HCEC 1CT (cell line): ENCODE measurements at places on chromosomes 5 and 9.

DNA sequence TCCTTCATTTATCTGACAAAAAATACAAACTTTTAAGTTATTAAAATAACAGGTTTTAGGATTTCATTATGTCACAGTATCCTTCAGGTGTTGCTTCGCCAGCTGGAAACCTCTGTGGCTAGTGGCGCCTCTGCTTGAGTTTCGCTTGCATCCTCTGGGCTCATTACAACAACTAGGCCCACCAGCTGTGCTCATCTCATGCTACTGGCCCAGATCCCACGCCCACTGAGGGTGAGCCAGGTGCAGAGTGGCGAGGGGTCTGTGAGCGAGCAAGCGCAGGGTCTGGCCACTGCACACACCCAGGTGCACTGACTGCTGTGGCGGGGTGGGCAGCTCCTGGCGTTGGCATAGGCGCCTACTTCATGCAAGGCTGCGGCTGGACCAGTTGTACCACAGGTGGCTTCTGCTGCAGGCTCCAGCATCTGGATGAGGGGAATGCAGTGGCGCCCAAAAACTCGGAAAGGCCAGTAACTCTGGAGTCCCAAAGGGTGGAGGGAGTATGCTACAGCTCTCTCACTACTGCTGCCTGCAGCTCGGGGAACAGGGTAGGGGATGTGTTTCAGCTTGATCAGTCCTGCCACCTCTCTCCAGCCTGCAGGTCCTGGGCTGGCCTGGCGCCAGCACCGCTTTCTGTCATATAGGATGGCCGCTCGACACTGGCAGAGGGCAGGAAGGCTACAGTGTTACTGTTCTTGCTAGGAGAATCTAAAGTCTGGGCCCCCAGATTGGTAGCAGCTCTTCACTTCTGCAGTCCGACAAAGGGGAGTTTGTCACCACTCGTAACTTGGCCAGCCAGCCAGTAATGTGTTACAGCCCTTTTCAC is 452.1 kb downstream of the TUSC1 start:
- DNase-seq: no peak

- peak; percentile 89 for DNase-seq
Measured at GRCh38 chr5:175814691-175815090, 56.7 kb upstream of the CPLX2 start.

- no peak for DNase-seq
Measured at GRCh38 chr5:62608529-62609511, 30.2 kb downstream of the LRRC70 start.

- DNase-seq: no peak
Measured at GRCh38 chr9:89412951-89413350, 85.0 kb downstream of the SEMA4D start.

DNA sequence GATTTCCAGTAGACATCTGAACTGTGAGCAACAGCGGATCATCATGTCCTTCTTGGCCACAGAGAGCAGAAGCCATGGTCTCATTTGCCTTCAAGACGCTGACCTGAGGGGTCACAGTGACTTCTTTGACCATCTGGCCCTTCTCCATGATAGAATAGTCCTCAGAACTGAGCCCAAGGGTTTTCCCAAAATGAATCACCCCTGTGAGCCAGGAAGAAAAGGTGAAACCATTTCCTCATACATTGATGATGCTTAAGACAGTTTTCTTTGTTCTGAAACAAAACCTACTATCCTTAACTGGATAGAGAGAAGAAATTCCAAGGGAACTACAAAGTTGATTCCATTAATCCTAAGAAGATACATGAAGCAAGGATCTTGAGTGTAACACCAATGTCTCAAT is 503.9 kb downstream of the CTNND2 start:
- DNase-seq: no peak

DNA sequence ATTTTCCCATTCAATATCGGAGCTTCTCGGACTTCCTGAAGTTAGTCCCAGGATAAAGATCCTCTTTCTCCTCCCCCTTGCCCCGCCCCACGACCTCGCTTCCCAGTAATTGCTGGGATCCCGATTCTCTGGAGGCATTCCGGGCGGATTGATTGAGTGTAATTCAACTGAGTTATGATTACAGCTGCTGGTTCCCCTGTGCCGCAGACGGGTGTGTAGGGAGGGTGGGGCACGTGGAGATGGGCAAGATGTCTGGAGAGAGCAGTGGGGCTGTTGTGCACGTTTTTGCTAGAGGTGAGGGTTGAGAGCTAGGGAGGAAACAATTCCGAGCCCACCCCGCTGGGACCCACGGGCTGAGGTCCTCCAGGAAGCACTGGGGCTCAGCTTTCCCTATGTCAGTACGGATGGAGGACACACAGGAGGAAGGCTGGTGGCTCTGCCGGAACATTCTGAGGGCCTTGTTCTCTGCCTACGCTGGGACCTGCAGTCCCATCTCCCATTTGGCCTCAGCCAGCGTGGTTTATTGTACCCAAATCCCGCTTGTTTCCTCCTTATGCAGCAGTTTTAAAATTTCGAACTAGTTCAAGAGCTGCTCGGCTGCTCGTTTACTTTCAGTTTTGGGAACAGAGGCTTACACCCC is 2.4 kb upstream of the DMRT2 start:
- no peak for DNase-seq

- DNase-seq: peak; percentile 61
Measured at GRCh38 chr9:37575921-37576721, at the start of gene FBXO10. TSS of gene FBXO10 (minus strand) at chr9:37576380. CDS start at chr9:37541768, 34,612 bp downstream.

DNA sequence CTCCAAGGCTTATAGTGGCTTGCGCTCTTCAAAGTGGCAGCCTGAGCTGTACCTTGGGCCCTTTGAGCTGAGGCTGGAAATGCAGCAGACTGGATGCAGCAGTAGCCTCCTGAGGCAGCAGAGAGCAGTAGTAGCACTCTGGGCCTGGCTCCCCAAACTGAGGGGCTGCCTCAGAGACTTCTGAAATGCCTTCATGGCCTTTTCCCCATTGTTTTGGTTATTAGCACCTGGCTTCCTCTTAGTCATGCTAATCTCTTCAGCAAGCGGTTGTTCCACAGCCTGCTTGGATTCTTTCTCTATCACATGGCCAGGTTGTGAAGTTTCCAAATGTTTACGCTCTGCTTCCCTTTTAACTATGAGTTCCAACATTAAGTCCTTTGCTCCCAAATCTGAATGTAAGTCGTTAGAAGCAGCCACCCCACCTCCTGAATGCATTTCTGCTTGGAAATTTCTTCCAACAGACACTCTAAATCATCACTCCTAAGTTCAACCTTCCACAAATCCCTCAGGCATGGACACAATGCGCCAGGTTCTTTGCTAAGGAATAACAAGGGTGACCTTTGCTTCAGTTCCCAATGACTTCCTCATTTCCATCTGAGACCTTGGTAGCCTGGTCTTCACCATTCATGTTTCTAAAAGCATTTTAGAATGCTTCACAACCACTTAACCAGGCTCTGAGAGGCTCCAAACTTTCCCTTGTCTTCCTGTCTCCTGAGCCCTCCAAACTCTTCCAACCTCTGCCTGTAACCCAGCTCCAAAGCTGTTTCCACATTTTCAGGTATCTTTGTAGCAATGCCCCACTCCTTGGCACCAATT is 145.8 kb downstream of the ZDHHC21 start:
- DNase-seq: no peak

DNA sequence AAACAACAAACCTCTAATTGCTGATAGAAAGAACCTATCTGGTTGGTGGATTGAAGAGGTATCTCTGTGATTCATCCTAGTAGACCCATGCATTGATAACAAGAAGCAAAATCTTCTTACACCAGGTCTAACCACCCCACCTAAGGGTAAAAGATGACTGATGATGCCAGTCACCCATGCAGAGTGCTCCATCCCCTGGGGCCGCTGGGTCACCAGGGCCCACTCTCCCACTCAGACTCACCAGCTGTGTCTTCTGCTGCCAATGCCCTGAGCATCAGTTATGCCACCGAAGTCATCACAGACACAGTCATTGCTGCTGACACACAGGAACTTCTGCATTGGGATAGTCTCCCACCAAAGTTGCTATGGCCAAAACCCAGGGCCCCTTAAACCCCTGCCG is 44.7 kb upstream of the ERCC6L2 start:
- no peak for DNase-seq

DNA sequence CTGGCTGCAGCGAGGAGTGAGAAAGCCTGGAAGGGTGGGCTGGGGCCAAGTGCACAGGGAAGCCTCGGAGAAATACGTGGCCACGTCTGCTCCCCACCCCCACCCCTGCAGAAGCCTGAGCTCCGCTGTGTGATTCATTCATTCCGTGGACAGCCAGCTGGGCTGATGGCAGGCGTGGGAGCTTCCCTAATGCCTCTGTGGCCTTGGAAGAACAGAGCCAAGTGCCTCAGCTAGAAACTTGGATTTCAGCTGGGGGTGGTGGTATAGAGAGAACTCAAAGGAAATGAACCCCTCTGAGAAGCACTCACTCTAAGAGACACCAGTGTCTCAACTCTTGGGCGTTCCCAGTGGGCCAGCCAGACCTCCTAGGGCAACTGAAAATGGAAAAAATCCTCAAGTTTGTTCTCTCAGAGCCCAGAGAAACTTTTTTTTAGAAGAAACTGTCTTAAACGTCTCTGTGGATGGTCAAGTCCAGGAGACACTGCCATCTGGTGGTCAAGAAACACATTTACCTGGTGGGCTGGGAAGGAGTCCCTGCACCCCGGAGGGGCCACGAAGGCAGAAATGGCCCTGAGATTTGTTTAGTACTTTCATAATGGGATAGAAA is 18.0 kb downstream of the ATOX1 start:
- DNase-seq: peak; percentile 91

DNA sequence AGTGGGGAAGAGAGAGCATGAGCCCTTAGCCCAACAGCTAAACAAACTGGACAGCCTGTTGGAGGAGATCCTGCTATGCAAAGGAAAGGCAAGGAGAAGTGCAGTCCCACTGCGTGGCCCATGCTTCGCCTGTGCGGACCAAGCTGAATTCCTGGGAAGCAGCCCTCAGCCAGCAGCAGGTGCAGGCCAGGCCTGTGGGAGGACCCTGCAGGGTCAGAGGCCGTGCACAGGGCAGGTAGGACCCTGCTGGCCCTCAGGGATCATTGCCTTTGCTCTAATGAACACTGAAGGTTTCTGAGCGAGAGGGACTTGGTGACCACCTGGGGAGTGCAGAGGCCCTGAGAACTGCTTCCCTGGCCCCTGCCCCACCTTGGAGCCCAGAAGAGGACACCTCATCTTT is 6.0 kb upstream of the SLC6A19 start:
- DNase-seq: no peak

DNA sequence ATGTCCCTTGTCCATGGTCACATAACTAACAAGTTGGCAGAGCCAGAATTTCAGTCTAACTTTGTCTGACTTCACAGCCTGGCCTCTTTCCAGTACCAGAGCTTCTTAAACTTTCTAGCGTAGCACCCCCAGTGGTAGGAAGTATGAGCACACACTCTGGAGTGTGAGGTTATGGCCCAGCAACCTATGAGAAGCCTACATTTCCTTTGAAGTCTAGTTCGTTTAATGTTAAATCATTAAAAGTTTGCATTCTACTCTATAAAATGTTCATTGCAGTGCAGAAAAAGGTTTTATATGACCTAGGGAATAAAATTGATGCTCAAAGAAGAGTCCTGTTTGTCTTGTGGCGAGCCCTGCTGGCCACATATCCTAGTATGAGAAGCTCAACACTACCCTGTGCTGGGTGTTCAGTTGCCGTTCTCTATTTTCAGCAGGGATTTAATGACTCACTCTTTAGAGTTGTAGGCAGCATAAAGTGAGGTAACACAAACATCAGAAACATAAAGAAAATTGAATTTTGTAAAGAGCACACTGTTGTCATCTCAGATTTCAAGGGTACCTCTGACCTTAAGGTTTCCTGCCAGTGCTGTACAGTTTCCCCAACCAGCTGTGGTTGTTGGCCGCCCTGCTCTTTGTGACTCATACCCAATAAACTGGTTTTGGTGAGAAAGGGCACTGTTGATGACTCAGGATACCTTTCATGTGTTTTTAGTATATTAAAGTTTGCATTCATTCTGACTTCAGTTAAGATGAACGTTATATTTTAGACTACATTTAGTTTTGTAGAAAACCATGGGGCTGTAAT is 14.3 kb downstream of the MCCC2 start:
- DNase-seq: peak; percentile 99

- no peak for DNase-seq
Measured at GRCh38 chr5:171578829-171579491, 159.5 kb downstream of the FGF18 start.

- no peak for DNase-seq
Measured at GRCh38 chr5:77970891-77971290, 194.8 kb upstream of the TBCA start.

DNA sequence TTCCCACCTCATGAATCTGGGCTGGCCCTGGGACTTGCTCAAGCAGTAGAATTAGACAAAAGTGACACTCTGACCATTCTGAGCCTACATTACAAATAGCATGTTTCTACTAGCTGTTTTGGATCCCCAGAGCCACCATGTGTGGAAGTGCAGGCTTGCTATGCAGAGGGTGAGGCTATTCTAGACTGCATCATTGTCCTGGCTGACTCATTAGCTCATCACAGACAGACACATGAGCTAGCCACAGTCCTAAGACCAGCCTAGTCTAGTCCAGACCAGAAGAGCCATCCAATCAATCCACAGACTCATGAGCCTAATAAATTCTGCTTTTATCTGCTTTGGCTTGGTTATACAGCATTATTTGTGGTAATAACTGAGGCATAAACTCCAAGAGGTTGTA is 351.9 kb downstream of the PRELID2 start:
- peak; percentile 70 for DNase-seq

GRCh38 chr9:92974761-92975755 is 27.7 kb downstream of the FGD3 start:
- DNase-seq: no peak

GRCh38 chr9:93057703-93058354 is 672 bp upstream of the SUSD3 start:
- DNase-seq: no peak

GRCh38 chr5:104928906-104929520 is 1366.4 kb upstream of the NUDT12 start:
- DNase-seq: no peak

GRCh38 chr9:125634040-125634717 is 72.8 kb downstream of the MAPKAP1 start:
- DNase-seq: peak; percentile 58

- DNase-seq: no peak
Measured at GRCh38 chr9:132898051-132898450, 19.4 kb downstream of the SPACA9 start.

- no peak for DNase-seq
Measured at GRCh38 chr5:75142566-75143136, 90.3 kb upstream of the GCNT4 start.

GRCh38 chr5:149665416-149666175 is 64.5 kb upstream of the PPARGC1B start:
- DNase-seq: no peak

- DNase-seq: no peak
Measured at GRCh38 chr5:162107591-162107990, 40.0 kb downstream of the GABRG2 start.

DNA sequence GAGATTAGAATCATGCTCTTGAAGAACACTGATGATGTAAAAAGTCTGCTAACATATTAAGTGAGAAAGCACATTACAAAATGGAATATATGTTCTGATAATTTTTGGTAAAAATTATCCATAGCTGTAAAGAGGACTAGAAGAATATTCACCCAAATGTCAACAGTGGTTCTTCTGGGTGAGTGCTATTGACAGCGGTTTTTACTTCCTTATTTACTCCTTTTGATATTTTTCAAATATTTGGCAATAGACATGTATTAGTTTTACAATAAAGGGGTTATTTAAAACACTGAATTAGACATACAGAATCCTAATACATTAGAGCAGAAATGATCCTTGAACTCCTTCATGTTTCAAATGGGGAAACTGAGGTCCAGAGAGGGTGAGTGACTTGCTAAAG is 26.9 kb upstream of the MEGF9 start:
- no peak for DNase-seq

- DNase-seq: no peak
Measured at GRCh38 chr9:25284365-25284764, 393.9 kb downstream of the TUSC1 start.

- peak; percentile 41 for DNase-seq
Measured at GRCh38 chr9:36161187-36161586, 8.0 kb upstream of the CCIN start.

- no peak for DNase-seq
Measured at GRCh38 chr5:30551618-30552017, 641.9 kb upstream of the CDH6 start.
